ENCODE measurements at places on chromosomes 7 and 10.

DNA sequence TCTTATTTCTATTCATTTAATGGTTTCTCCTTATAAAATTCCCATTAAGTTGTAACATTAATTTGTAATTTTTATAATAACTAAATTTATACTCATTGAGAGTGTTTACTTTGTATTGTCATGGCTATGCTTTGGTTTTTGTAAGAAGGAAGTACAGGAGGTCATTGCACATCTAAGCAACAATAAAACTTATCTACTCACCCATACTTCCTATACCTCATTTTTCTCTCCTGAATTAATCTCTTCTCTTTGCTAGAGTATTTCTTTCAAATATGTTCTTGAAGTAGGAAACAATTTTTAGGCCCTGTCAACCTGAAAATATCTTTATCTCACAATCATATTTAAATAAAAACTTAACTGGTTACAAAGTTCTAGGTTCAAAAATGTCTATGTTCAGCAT lies 95.4 kb upstream of the WDR11 start:
- DNase-seq, result no peak

DNA sequence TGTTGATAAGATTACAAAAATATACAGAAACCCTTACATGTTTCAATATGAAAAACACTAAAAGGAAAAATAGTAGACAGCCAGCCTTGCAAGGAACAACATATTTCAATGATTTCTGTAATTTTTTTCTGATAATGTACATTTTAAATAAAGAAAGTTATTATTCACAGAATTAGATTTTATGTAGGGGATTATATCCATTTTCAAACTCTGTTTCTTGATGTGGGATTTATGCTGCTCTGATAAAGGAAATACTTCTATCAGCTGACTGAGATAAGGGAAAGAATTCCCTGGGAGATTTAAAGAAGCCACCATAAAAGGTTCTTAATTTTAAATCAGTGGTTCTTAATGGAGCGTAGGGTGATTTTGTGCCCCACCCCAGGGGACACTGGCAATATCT lies 180.4 kb downstream of the ADAM12 start:
- no peak for DNase-seq

GRCh38 chr10:18140149-18140956 lies at the start of gene CACNB2:
TSS of gene CACNB2 (plus strand) at chr10:18140424.
- peak; percentile 65 for DNase-seq

DNA sequence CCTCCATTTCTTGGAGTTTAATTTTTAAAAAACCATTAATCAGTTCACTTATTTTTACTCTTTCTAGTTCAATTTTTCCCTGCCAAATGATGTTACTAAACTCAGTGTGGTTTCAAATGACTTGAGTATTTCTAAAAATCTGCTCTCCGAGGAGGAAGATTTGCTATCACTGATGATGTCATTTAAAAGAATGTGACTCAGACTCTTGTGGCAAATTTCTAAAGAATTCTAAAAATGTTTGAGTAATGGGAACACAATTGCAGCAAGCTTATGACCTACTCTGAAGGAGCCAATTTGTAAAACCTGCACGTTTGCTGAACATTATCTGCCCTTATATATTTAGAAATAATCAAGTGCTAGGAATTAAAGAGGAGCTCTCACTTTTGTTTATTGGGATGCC lies 88.6 kb downstream of the SPAG6 start:
- peak; percentile 97 for DNase-seq

DNA sequence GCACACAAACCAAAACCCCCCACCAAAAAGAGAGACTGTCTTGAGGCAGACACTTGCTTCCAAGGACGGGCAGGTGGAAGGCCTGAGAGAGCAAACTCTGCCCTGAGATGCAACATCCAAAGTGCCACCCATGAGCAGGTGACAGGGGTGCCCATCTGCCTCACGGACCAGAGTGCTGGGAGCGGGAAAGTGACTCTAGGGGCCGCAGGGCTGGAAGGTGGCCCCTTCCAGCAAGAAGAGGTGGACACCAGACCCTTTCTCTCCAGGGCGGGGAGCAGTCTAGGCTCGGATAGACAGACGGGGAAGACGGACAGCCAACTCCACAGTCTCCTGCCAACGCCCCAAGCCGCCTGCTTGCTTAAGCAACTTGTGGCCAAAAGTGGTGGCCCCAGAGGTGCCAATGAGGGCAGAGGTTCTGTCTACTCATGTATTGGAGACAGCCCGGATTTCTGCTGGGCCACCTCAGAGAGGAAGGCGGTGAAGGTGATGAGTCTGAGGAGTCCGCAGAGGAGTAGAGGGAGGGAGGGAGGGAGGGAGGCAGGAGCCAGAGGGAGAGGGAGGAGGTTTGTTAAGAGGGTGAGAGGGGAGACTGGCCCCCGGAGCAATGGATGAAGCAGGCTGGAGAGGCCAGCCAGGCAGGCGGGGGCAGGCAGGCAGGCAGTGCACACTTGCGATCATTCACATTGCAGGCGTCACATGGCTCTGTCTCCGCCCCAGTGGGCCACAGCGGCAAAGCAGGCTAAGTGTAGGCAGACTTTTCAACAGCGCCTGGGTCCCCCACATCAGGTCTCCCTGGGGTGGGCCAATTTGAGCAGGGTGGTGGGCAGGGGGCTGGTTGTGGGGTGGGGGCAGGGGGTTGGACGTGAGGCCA lies 65.6 kb downstream of the SLC29A4 start:
- no peak for DNase-seq

GRCh38 chr7:108375668-108376067 lies 80.6 kb downstream of the NRCAM start:
- no peak for DNase-seq

GRCh38 chr7:91556956-91557650 lies 292.9 kb downstream of the FZD1 start:
- DNase-seq, result no peak

DNA sequence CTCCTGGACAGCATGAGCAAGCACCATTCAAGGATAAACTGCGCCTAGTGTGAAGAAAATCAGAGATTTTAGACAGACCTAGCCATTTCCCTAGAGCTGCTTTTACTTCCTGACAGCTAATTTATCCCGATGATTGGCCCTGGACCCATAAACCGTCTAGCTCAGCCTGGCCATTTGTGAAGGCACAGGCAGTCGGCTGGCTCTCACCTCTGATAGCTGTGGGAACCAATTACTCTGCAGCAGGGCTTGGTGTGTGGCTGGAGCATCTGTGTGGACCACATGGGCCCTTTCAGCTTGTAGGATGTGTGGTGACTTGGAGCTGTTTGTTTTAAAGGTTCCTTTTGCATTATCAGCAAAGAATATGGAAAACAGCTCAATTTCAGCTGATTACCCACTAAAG lies 111.1 kb upstream of the NPY start:
- no peak for DNase-seq

DNA sequence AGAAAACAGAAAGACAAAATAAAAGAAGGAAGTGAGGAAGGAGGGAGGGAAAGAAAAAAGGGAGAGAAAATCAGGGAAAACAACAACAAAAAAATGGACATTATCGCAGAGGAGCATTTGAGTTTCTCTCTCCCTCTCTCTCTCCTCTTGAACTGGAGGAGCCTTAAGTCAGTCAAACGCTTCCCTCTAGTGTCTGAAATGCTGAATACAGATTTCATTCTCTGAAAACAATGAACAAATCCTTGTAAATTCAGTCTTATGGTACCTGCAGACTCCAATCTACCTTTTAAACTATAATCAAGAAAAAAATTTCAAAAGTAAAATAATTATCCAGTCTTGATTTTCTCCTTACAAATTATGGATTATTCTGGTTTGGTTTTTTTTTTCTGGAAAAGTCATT lies 89.2 kb upstream of the PFKP start:
- peak; percentile 75 for DNase-seq

DNA sequence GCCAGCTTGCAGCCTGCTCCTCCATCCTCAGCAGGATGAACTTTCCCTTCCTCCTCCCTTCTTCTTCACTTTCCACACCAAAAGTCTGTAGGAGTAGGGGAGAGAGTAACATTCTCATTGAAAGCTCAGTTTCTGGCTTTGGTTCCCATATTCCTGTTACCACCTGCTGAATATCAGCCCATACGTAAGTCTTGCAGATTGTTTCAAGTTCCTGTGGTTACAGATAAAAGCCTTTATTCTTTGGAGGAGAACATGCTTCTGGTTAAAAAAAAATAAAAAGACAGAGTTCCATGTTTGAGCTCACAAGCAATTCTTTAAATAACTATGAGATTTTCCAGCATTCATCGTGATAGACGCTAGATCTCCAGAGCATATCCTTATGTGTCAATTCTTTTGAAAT lies 637.3 kb downstream of the SUGCT start:
- peak; percentile 1 for DNase-seq

DNA sequence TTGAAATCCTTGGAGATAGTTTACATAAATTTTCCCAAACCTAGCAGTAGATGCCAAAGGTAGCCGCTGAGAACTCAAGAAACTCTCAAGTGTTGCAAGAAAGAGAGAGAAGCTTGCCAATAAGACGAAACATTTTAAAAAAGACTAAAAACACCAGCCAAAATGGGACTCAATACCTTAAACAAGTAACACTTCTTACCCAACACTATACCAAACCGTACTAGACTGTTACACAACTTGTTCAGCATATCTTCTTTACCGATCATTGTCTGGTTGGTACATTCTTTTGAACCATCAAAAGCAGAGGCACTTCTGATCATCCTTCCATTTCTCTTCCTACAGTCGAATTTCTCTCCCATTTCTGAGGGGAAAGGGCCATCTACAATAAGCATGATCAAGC lies 4.8 kb upstream of the PTPN12 start:
- DNase-seq, result no peak
